CD4-positive, alpha-beta T cell treated with Interleukin-1 beta for 1 hour (primary cell): ENCODE measurements at places on chromosomes 3 and 15.
A peak's percentile ranks its signal among the peaks of the same experiment; 100 is the strongest.

DNA sequence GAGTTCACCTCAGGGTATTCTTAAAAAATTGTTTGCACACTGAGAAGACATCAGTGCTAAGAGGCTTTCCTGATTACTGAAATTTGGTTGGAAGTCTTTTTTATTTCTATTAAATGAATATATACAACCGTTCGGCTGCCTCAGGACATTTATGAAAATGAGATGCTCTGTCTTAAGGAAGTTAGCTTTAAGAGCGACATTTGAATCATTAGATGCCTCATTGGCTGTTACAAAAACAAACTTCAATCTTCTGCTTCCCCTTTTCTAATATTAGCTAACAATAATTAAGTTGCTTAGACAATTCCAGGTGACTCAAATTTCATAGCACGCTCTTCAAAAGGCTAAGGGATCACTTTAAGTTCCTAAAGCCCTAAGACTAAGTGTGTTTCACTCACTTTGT is 673.7 kb downstream of the FHIT start:
- DNase-seq = no peak

- no peak for DNase-seq
These were observed 25.6 kb upstream of the ACAP2 start for GRCh38 chr3:195468391-195468776.

DNA sequence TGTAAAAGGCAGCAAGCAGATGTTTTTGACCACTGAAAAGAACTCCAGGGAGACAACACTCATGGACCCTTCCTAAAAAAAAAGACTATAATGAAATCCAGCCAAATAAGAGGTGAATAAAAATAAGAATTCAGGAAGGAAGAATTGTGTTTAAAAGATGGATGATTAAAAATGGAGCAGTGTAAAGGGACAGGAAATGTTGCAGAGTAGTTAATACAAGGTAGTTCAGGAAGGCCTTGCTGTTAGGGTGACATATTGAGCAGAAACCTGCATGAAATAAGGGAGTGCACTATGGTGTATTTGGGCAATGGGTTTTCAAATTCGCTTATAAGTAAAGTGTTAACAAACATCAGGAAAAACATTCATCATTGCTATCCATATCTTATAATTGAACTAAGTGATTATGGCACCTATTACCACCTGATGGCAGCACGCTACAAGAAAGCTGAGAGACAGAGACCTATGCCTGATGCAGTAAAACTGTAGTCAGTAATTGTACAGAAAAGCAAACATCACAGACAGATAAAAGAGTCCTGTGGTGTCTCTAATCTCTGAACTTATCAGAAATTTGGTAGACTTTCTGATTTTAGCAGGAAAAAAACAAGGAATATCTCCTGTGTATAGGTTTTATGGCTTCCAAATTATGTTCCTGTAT is 5.8 kb upstream of the DBR1 start:
- peak; percentile 51 for DNase-seq

GRCh38 chr3:23981136-23981535 is 36.0 kb downstream of the NR1D2 start:
- no peak for DNase-seq

GRCh38 chr3:132241776-132242514 is 75.3 kb upstream of the ACP3 start:
- no peak for DNase-seq

GRCh38 chr3:4440951-4441350 is 26.1 kb downstream of the SUMF1 start:
- DNase-seq = no peak

DNA sequence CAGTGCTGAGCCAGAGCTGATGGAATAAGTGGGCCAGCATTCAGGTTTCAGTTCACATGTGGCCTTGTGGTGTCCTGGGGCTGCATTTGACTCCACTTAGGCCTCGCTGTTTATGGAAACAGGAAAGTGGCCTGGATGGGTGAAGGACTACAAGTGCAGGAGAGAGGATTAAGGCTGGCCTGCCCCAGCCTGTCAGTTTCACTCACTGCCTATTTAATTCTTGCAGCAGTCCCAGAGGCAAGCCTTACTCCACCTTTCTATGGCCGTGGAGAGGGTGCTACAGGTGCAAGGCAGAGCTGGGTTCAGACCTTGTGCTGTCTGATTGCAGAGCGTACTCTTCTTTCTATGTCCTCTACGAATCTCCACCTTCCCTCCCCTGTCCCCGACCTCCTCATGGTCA is 37.7 kb downstream of the ABHD17C start:
- no peak for DNase-seq

DNA sequence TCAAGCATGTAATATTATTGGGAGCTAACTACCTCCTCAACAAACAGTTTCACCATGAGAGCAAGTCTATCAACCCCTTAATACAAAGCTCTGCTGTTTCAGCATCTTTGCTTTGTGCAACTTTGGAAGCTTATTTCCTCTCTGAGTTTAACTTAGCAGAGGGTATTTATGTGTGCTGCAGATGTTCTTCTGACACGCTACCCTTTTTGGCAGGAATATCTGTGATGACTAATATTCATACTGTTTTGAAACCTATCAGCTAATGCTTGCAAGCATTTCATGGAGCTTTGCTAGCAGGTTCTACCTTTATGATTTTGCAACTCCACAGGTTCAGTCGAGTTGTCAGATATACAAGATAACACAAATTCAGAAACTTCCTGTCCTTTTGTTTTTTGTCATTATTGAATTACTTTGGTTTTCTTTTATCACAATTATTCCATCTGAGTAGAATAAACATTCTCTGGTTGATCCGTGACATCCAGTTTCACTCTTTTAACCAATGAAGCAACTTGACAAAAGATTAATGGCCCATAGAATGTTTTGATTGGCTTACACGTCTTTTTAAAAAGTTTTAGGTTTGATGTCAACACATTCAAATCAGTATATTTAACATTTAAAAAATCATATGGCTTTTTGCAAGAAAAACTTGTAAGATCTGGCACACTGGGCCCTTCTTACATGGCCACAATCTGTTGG is 1.7 kb upstream of the SLC9A9 start:
- DNase-seq = no peak

DNA sequence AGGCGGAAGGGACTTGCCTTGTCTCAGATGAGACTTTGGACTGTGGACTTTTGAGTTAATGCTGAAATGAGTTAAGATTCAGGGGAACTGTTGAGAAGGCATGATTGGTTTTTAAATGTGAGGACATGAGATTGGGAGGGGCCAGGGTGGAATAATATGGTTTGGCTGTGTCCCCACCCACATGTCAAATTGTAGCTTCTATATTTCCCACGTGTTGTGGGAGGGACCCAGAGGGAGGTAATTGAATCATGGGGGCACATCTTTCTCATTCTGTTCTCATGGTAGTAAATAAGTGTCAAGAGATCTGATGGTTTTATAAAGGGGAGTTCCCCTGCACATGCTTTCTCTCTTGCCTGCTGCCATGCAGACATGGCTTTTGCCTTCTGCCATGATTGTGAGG is 89.2 kb downstream of the CGGBP1 start:
- DNase-seq = no peak

- no peak for DNase-seq
These were observed 462.2 kb upstream of the RARB start for GRCh38 chr3:24965706-24966385.
